Stimulated activated CD4-positive, alpha-beta T cell treated with anti-CD3 and anti-CD28 coated beads, TNF-alpha, amount 100 ng/mL, for 4 hours (primary cell): ENCODE measurements at places on chromosomes 6 and 20.

DNA sequence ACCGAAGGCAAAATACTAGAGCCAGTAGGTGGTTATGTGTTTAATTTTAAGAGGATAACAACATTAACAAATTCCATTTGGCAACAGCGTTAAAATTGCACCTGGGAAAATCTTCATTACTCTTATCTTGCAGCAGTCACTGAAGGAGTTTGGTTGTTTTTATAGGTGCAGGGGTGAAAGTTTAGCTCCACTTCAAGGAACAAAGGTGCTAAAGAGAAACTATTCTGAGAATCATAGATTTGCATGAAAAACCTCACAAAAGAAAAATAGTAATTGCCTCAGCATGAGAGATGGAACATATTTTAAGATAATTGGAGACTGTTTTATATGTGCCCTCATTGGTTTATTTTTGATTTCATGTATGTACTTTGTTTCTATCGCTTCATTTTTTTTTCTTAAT lies 444.4 kb downstream of the UTRN start:
- DNase-seq = no peak

GRCh38 chr20:21548390-21549035 lies 34.6 kb upstream of the NKX2-2 start:
- peak; percentile 19 for DNase-seq

DNA sequence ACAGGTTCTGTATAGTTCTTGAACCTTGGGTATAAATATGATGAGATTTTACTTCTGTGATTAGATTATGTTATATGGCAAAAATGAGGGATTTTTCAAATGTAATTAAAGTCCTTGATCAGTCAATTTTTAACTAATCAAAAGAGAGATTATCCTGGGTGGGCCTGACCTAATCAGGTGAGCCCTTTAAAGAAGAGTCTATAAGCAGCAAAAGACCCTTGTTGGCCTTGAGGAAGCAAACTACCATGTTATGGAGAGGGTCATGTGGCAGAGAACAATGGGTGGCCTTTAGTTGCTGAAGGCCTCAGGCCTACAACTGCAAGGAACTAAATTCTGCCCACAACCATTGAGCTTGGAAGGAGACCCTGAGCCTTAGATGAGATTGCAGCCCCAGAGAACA lies 102.5 kb upstream of the RIPOR2 start:
- no peak for DNase-seq

- DNase-seq = no peak
Observed at GRCh38 chr20:62362991-62363919, 3.9 kb downstream of the LAMA5 start.

GRCh38 chr6:137087902-137088301 lies 43.1 kb upstream of the IL20RA start:
- DNase-seq = no peak

GRCh38 chr20:8309634-8310033 lies 177.6 kb downstream of the PLCB1 start:
- DNase-seq = no peak

DNA sequence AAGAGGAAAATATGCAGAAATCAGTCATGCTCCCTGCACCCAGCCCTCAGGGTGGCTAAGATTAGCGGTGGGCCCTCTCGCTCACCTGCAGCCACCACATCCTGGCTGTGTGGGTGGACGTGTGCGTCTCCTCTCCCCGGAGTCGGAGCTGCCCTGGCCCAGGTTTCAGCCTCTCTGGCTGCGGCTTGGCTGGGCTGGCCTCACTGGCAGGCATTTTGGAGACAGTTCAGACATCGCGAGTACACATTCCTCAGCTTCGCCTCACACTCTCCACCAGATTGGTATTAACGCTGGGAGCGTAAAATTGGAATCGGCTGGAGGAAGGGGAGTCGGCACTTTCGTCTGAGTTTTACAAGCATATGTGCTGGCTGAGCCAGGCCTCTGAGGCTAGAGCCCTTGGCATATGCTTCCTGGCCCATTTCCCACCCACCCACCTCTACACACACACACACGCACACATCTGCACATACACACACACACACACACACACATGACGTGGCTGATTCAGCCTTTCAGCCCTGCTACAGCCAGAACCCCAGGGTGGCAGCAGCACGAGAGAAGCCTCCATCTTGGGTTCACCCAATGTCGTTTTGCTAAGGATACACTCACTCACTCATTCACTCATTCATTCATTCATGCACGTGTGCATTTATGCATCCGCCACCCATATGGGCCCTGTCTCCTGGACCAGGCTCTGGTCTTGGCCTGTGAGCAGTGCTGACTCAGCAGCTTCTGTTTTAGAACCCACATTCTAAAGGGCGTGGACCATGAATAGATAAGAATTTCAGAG lies 42.9 kb downstream of the BCAS4 start:
- DNase-seq = no peak

DNA sequence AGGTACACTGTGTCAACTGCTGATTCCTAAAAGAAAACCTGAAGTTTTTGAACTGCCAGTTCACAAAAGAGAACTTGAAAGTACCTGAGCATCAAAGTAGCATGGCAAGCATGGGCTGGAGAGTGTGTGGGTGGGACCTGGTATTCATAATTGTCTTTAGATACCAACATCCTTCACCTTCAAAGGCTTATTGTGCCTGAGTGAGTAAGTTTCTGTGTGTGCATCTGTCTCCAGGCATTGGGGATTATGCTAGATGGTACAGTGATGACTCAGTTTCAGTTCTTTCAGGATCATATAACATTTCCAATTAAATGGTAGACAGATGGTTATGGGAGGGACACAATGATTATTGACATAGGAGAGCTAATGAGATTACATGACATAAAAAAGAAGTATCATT lies 238.5 kb downstream of the ZFAND3 start:
- peak; percentile 26 for DNase-seq

GRCh38 chr6:73368675-73369074 lies 1.0 kb downstream of the OOEP start:
- DNase-seq = no peak

DNA sequence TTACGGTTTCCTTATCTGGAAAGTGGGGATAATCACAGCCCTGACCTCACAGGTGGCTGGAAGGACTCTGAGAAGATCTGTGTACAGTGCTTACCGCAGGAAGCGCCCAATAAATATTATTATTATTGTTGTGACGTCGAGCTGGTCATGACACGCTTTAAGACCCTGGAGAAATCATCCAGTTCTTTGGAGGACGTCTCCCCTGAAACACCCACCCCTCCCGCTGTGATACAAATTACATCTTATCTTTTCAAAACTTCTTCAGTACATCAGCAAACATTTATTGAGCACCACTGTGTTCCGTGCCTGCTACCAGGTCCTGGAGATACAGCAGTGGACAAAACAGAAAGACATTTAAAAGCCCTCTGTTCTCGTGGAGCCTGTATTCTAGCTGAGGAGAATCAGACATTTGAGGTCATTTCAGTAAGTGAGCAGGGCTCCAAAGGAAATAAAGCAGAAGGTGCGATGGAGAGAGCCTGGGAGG lies 118.7 kb downstream of the CEBPB start:
- no peak for DNase-seq

DNA sequence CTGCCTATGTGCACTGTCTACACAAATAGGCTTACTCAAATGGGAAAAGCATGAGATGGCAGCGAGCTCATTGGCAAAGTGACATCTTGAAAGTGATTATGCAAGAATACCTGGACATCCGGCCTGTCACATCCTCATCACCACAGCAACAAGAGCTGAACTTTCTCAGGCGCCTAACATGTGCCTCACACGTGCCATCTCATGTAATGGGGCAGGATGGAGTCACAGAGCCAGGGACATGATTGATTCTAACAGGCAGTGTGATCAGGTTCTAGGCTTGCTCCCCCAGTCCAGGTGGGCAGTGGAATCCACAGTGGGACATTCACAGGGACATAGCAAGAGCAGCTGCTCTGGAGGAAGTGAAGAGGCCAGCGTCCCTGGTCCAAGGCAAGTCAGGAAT lies 192.3 kb upstream of the SSTR4 start:
- DNase-seq = no peak

DNA sequence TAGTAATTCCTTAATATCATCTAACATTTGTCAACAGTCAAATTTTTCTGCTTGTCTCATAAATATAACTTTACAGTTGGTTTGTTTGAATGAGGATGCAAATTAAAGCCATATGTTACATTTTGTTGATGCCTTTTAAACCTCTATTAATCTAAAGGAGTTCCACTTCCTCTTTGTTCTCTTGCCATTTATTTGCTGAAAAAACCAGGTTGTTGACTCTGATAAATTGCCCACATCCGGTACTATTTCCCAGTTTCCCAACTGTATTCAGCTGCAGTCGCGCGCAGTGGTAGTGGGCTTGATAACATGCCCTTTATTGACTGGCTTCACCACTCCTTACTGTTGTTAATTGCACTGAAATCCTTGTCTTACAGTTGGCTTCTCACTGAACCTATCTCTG lies 32.8 kb upstream of the SIRPB2 start:
- DNase-seq = no peak

GRCh38 chr6:11778648-11779328 lies at the start of gene ADTRP:
Gene ADTRP (minus strand): TSS chr6:11778803. CDS start chr6:11778759, 44 bp downstream.
- no peak for DNase-seq

- DNase-seq = no peak
Observed at GRCh38 chr6:122818866-122819265, 29.8 kb downstream of the SMPDL3A start.
